Fibroblast of skin of right biceps (primary cell): ENCODE measurements at places on chromosomes 11 and 22.

DNA sequence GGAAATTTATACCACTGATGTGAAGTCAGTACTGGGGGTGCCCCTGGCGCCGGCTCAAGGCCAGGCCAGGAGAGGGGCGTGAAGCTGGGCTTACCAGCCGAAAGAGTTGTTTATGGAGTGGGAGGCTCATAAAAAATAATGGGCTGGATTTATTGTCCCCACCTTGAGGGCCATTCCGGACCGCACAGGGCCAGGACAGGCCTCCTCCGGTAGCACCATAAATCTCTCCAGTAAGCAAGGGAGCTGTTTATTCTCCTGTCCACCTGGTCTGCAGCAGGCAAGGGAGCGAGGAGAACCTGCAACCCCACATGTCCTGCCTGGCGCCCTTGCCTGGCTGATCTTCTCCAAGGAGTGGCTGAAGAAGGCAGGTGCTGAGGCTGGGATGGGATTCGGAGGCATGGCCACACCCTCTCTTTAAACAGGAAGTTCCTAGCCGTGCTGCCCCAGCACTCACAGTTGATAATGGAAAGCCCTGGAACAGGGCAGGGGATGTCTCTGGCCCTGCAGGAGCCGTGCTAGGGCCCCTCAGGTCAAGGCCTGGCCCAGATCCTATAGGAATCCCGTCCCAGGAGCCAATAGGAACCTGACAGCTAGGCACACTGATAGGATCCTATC lies 65.1 kb downstream of the SCUBE1 start:
- DNase-seq, result no peak

DNA sequence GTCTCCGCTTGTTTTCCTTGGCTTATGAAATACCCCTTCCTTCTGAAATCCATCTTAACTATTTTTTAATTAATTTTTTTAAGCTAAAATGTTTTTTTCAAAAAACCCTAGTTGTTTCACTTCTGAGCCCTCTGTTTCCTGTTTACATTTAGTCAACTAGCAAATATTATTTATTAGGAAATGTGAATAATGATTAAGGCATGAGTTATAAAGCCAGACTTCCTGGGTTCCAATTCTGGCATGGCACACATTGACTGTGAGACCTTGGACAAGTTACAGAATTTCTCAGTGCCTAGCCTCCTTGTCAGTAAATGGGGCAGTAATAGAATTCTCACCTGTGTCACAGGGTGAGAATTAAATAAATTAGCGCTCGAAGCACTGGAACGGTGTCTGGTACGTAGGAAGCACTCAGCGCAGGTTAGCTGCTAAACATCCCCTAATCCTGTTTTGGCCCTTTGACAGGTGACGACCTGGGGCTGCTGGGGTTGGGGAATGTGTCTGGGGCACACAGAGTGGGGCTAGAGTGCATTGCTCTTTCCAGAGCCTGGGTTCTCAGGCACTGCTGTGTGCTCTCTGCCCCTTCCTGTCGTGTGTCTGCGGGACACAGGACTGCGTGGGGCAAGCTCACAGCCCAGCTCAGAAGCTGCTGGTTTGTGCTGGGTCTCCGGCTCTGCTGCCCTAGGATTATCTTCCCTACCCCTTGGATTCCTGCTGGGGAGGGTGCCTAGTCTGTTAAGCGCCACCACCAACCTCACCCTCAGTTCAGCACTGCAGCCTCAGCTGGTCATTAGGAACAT lies 13.1 kb downstream of the PANX1 start:
- DNase-seq, result no peak

DNA sequence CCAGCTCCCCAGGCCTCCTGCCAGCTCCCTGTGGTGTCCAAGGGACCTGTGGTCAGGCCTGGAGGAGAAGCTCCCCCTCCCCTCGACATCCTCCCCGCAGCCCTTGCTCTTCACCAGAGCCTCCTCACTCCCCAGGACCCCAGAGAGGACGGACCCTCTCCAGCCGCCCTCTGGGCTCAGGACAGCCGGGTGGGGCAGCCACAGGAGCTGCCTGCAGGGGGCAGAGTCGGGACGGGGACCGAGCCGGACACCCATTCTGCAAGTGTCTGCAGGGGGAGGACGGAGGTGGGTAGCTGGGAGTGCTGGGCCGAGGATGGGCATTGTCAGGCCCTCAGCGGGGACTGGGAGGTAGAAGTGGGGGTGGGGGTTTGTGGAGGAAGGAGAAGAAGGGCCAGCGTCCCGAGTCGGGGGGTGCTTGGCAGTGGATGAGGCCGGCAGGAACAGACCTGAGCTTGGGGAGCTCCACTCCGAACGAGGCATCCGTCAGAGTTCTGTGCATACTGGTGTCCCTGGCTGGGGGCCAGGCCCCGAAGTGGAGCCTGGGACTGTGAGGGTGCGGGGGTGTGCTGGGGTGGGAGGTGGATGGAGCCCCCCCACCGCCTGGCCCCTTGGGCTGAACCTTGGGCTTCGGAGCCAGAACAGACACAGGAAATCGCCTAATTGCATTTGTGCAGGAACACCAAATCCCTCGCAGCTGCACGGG lies 15.2 kb downstream of the PRR33 start:
- DNase-seq, result peak; percentile 37

GRCh38 chr22:40199223-40199622 lies 21.5 kb downstream of the TNRC6B start:
- no peak for DNase-seq

GRCh38 chr11:64850979-64851567 lies 6.6 kb upstream of the CDC42BPG start:
- DNase-seq, result no peak

GRCh38 chr11:71158936-71159335 lies 93.4 kb downstream of the SHANK2 start:
- DNase-seq, result no peak
